ENCODE measurements at places on chromosomes 7 and 10.

GRCh38 chr10:102384606-102385429 lies 10.7 kb upstream of the NFKB2 start:
- no peak for DNase-seq

GRCh38 chr7:3943779-3944520 lies 642.9 kb downstream of the SDK1 start:
- no peak for DNase-seq

DNA sequence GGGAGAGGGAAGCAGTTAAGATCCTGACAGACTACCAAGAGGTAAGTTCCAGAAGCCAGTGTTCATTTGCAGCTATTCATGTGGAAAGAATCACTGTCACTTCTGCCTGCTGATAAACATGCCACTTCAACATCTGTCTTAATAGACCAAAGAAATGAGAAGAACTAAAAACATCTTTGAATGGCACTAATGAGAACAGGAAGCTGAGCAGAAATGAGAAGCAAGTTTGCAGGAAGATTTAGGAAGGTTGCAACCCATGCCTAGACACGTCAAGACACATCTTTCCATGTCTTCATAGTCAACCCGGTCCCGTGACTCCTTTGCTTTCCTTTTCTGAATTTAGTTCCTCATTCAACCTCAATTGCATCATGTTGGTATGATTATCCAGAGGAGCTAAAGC lies 180.0 kb downstream of the PDE1C start:
- no peak for DNase-seq

DNA sequence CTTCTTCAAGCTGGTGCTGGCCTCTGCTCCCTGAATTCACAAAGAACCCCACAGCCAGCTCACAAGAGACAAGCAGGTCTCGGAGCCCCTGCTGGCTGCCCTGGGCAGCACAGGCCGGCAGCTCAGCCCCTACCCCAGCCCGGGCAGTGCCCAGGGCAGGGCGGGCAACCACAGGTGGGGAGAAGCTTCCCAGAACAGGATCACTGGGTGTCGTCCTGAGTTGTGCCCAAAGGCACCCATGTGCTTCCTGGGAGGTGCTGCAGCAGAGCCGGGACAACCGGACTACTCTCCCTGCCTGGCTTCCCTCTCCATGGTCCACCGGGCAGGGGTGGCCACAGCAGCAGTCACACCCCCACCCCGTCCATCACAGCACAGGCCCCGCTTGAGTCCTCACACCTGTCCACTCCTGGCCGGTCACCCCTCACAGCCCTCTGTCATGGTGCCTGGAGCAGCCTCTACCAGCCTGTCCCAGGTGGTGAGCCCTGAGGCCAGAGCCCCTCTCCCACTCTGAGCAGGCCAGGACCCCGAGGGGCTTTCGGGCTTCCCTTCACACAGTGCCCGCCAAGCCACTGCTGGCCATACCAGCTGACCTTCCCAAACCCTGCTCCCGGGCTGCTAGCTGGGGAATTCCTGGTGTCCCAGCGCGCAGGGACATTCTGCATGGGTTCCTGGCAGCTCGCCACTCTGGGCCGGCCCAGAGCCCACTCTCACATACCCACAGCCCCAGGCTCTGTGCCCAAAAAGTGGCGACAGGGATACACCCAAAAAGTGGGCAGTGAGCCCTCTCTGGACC lies 3.1 kb downstream of the RASGEF1A start:
- DNase-seq, result no peak

- no peak for DNase-seq
Observed at GRCh38 chr7:128078309-128078708, 47.1 kb upstream of the LRRC4 start.

- no peak for DNase-seq
Observed at GRCh38 chr10:117797296-117797695, 249.4 kb downstream of the RAB11FIP2 start.

DNA sequence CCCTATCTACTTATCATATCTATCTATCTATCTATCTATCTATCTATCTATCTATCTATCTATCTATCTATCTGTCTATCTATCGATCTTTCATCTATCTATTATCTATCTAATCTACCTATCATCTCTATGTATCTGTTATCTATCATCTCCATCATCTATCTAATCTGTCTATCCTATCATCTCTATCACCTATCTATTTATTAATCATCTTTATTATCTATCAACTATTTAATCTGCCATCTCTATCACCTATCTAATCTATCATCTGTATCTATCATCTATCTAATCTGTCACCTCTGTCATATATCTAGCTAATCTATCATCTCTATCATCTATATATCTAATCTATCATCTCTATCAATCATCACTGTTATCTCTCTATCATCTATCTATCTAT lies 736.3 kb downstream of the TYW1 start:
- no peak for DNase-seq

GRCh38 chr10:98684019-98684899 lies 237.5 kb upstream of the HPS1 start:
- DNase-seq, result no peak

- DNase-seq, result no peak
Observed at GRCh38 chr10:103592186-103593021, 98.9 kb downstream of the NEURL1 start.

DNA sequence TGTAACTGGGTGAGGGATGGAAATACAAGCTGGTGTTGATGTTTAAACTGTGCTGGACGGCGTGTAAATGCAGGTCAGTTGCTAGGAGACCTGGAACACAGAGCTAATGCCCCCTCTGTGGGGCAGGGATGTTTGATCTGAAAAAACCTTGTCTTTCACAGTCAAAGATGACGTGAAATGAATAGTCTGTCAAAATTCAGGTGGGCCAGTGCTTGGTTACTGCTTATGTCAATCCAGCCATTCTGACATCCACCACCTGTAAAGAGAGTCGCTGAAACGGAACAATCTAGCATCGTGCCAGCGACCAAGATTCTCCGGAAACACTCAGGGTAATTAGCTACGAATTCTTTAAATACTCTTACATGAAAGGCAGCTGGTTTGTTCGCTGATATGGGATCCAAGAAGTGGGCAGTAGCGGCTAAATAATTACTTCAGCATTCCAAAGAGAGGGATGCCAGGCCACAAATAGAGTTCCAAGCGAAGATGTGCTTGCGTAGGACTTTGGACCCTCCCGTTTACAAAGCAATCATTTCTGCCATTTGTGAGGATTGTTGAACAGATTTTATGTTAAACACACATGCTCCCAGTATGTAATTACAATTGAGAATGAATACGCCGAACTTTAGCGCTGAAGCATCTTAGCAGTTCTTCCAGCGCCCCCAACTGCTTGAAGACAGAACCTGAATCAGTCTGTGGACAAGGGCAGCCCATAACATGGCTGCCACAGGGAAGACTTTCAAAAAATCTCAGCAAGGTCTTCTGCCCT lies 7.3 kb upstream of the ASB4 start:
- DNase-seq, result no peak

- DNase-seq, result no peak
Observed at GRCh38 chr7:26690135-26690805, 174.1 kb downstream of the SKAP2 start.

DNA sequence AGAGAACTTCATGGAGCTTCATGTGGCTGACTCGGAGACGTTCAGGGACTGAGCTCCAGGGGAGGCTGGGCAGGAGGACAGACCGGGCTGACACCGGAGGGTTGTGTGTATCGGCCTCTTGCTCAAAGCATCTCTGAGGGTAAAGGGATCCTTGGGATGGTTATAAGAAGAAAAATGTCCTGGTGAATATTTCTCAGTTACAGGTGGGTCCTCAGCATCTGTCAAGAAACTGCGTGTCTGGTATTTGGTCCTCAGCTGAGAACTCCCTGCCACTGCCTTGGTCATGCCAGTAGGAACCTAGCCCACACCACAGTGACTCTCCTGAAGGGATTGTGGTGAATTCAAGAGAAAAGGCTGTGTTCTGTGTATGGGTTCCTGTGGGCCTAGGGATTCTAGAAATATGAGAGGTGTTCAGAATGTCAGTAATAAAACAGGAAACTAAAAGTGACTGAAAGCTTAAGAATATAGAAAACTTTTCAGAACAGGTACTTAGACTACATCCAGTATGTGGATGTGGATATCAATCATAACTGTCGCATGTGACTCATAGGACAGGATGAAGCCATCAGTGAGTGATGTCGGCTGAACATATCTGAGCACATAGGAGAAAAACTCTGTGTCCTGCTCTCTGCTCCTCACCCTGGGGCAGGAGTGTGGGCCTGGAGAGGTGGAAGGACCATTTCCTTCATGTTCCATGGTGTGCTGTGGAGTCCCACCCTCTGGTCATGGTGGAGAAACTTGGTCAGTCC lies 28.4 kb downstream of the MBL2 start:
- DNase-seq, result no peak

Data from activated naive CD4-positive, alpha-beta T cell (primary cell).